NCI-H69 (cell line): ENCODE measurements at places on chromosomes 7 and 10.
A peak's percentile ranks its signal among the peaks of the same experiment; 100 is the strongest.

DNA sequence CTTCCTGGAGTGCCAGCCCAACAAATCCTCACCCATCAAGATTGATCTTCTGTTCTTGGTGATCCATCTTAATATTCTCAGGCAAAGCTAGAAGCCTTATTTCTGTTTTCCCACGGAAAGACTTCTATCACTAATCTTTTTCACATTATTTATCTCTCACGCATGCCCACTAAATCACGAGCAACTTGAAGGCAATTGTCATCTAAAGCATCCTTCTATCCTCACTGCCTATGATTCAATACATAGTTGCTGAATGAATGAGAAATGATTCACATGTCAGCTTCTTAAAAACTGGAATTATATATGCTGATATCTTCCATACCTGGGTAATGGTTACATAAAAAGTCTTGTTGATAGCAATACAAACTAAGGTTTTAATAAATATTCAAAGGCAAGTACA is 12.6 kb upstream of the COL1A2 start:
- no peak for DNase-seq

DNA sequence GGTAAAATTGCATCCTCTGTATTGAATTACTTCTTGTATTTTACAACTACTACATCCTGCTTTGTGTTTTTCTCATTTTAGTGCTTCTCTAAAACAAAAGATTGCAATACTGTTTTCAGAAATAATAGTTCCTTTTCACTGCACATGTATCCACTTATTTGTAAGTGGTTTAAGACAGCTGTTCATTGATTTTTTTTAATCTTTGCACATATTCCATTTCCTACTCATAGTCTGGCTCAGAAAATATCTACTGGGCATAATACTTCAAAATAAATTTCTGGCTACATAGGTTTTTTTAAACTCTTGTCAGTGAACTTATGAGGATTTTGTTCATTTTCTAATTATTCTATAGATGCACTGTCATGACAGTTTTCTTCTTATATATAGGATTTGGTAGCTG is 54.8 kb downstream of the SND1 start:
- no peak for DNase-seq

- no peak for DNase-seq
Measured at GRCh38 chr10:132677473-132678227, 108.3 kb downstream of the NKX6-2 start.

DNA sequence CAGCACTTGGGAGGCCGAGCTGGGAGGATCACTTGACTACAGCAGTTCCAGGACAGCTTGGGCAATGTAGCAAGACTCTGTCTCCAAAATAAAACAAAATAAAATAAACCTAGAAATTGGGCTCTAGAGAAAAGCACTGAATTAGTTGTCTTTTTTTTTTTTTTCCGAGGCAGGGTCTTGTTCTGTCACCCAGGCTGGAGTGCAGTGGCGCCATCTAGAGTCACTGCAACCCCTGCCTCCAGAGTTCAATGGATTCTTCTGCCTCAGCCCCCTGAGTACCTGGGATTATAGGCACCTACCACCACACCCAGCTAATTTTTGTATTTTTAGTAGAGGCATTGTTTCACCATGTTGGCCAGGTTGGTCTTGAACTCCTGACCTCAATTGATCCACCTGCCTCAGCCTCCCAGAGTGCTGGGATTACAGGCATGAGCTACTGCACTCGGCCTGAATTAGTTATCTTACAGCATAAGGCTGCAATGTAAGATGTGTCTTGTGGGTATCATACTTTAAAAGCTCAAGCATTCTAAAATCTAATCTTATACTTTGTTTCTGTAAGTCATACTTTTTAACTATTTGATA is 12.8 kb downstream of the MEIG1 start:
- peak; percentile 35 for DNase-seq

DNA sequence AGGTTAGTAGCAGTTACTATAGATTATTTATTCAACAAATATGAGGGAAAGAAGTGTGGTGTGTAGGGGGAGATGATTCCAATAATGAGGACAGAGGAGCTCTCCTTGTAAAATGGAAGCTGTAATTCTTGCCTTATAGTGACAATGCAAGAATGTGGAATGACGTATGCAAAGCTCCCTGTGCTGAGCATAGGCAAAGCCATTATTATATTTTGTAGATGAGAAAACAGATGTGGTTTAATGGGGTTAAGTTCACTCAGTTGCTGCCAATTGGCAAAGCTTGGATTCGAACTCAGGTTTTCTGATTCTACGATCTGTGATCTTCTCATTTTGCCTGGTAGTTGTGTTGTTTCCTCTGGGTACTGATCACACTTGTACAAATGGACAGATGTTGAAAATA is 153.3 kb downstream of the LSMEM1 start:
- no peak for DNase-seq

DNA sequence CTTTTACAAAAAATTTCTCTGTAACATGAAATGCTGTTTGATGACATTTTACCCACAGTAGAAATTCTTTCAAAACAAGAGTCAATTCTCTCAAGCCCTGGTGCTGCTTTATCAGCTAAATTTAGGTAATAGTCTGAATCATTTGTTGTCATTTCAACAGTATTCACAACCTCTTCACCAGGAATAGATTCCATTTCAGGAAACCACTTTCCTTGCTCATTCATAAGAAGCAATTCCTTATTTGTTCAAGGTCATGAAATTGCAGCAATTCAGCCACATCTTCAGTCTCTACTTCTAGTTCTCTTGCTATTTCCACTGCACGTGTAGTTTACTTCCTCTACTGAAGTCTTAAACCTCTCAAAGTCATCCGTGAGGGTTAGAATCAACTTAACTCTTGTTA is 14.1 kb downstream of the STAG3 start:
- DNase-seq, result no peak

DNA sequence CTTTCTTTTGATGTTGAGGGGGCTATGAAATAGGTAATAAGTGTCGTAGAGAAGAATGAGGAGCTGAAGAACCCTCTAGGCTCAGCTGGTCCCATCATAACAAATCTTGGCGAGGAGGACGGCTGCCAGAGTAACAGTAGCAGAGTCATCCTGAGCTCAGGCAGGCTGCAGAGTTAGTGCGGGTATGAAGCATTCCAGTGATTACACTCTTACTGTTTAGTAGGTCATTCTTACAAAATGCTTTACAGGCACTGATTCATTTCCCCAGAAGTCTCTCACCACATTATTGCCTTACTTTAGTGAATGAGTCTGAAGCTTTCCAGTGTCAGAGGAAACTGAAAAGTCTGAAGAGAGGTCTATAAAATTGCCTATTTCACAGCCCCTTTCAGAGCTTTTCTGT is 43.9 kb upstream of the GPR158 start:
- no peak for DNase-seq

GRCh38 chr7:95066737-95067530 is 159.5 kb downstream of the PPP1R9A start:
- DNase-seq, result no peak

GRCh38 chr10:10803278-10803677 is 214.4 kb upstream of the CELF2 start:
- no peak for DNase-seq

DNA sequence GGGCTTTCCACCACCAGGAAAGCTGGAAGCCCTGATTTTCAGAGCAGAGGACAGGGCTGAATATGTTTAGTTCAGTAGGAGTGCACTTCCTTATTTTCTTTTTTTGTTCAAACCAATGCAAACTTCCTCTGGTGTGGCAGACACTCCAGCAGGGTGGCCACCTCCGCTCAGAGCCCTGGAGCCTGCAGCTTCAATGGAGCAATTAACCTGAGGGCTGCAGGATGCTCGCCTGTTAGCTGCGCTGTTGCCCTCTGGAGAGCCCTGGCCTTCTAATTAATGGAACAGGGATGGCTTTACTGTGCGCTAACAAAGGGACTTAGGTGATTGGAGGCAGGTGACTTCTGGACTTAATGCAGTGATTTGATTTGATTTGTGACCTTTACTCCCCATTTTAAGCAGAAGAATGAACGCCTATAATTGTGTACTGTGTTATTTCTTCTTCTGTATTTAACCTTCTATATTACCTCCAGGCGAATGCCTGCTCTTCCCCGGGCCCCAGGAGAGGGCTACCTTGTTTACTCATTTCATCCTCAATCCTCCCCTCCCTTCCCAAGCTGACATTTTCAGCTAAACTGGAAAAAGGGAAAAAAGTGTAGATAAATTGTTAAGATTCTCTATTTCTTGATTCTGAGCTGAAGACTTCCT is 123.0 kb upstream of the CTBP2 start:
- DNase-seq, result peak; percentile 48

- DNase-seq, result no peak
Measured at GRCh38 chr10:131804551-131805295, 96.1 kb upstream of the PPP2R2D start.
